ENCODE measurements at places on chromosomes 7 and 10.

DNA sequence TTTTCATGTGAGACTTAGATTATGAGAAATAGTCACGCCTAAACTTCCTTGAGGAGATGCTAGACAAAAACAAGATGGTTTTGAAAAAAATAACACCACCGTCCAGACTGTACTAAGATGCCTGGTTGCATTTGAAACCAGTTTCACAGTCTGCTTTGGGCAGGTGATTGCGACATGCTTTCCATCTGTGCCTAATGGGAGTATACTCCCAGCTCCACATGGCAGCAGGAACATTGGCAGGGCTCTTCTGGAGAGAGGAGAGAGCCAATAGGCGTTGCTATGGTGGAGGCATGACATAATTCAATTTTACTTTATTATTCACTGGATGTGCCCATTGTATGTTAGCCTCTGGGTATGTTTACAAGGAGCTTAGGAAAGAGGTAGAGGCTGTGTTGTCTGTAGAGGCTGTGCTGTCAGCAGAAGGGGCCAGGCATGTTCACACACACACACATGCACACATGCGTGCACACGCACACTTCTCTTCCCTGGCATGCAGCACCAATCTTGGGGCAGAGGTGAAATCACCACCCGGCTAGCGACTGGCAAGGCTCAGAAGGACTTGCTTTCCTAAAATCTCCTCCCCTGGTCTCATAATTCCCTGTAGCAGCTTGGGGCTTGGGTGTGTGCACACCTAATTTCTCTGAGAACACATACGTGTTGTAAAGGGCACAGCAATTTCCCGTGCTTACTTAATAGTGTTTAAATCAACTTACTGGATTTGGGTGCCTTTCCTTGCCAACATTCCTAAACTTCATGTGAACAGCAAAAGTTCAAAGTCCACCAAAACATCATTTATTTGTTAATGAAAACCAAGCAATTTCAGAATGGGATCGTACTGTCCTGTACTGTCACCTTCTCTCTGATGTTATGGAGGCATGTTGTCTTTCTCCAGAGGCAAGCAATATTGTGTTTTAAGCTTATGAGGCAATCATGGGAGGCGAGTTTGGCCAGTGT, 162.1 kb downstream of the TCF7L2 start:
- no peak for DNase-seq

DNA sequence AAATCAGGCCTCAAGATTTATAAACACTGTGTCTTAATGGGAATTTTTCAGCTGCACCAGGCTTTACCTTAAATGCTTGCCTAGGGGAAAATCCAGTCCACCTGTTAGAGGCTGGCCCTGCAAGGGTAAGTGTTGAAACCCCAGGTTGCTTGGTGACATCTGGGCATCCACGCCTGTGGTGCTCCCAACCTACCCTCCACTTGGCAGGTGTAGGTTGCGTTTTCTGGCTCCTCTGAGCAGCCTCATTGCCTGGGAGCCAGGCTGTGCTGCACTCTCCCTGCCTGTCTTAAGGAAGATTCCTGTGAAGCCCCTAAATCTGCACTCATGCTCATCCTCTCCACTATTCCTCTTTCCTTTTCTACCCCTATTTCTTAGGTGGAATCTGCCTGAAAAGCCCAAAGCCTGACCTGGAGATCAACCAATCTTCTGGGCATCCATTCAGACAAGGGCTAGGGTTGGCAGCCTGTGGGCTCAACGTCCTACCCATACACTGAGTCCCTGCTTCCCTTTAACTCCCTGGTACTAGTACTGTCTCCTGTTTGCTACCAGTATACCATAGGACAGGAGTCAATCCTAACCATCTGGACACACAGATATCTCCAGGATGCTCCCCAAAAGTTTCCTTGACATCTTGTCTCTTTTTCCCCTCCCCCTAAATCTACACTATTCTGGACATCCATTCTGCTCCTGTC, 150.4 kb downstream of the PDE1C start:
- no peak for DNase-seq

DNA sequence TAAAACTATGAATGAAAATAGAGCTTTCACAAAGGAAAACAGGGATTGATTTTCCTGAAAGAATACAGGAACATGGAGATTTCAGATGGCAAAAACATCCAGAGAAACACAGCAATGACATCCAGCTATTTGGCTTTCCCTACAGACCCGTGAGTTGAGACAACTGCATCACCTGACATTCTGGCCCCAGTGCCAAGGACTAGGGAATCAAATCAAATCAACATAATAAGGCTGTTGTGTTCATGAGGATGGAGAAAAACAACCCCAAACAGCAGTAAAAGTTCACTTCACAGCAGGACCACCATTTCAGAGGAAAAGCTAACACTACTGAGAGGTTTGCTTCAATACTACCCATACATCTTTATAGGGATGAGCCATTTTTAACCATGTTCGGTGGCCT, 25.5 kb downstream of the ETV1 start:
- DNase-seq = no peak

GRCh38 chr7:40761762-40762560, 627.2 kb downstream of the SUGCT start:
- no peak for DNase-seq

DNA sequence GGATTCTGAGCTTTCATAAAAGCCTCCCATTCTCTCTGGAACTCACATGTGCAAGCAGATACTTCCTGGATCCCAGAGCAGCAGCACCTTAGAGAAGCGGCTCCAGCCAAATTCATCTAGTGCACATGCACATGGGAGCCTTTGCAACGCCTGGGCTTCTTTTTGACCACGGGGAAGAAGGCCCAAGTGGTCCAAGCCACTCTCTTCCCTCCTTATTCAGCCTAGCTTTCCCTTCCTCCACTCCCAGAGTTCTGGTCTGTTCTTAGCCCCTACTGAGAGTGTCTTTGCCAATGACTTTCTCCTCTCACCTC, 118.7 kb downstream of the ZNF365 start:
- DNase-seq = no peak

- DNase-seq = peak; percentile 96
These were observed 35.8 kb downstream of the LAMB4 start for GRCh38 chr7:108094346-108094745.

- no peak for DNase-seq
These were observed 201.8 kb downstream of the TCERG1L start for GRCh38 chr10:131109726-131110125.

DNA sequence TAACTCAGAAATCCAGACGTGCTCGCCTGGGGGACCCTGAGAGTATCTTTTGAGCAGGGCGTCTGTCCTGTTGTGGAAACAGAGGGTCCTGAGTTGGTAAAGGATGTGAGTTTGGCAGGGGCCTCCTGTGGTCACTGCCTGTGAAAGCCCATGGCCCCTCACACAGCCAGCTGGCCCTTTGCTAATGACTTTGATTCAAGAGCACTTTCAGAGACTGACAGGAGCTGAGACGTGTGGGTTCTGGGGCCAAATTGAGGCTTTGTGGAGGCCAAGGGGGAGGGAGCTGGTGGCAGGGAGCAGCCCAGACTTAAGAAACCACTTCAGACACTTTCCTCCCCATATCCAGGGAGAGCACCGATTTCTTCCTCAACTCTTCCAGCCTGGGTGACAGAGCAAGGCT, 459.4 kb upstream of the FOXK1 start:
- DNase-seq = no peak

GRCh38 chr10:132973903-132974241, 31.5 kb upstream of the CFAP46 start:
- no peak for DNase-seq

GRCh38 chr7:138865843-138866242, 67.8 kb upstream of the ATP6V0A4 start:
- DNase-seq = no peak

GRCh38 chr7:73779517-73779916, 9.4 kb upstream of the CLDN3 start:
- no peak for DNase-seq

- DNase-seq = no peak
These were observed 41.2 kb downstream of the SPAG6 start for GRCh38 chr10:22386503-22386902.

DNA sequence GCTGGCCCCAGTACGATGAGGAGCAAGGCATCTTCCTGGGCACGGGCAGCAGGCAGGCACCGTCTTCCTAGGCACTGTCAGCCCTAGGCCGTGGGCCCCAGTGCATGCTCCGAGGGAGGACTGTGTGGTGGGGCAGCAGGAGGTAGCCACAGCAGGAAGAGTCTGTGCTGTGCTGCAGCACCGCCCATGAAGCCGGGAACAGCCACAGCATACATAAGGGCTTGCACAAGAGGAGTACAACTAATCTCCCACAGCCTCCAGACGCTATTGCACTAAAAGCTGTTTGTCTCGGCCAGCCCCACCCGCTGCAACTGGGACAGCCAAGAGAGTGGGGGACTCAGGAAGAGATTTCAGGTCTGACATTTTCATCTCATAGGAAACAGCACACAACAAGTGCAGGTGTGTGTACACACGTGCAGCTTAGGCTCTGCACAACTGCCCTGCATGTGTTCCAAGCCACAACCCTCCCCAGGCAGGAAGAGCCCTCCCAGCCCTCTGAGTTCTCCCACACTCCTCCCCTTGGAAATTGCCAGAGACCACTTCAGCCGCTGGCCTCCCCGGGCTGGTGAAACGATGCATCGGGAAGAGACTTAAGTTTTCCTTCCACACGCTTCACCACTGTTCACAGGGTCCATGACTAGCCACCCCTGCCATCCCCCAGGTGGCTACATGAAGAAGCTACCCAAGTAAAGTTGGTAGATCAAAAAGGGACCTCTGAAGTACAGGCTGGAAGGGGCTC, 88.1 kb upstream of the DDC start:
- no peak for DNase-seq

- DNase-seq = no peak
These were observed 55.7 kb downstream of the TPK1 start for GRCh38 chr7:144780071-144780608.

GRCh38 chr7:129975309-129975708, 22.5 kb upstream of the UBE2H start:
- DNase-seq = no peak

DNA sequence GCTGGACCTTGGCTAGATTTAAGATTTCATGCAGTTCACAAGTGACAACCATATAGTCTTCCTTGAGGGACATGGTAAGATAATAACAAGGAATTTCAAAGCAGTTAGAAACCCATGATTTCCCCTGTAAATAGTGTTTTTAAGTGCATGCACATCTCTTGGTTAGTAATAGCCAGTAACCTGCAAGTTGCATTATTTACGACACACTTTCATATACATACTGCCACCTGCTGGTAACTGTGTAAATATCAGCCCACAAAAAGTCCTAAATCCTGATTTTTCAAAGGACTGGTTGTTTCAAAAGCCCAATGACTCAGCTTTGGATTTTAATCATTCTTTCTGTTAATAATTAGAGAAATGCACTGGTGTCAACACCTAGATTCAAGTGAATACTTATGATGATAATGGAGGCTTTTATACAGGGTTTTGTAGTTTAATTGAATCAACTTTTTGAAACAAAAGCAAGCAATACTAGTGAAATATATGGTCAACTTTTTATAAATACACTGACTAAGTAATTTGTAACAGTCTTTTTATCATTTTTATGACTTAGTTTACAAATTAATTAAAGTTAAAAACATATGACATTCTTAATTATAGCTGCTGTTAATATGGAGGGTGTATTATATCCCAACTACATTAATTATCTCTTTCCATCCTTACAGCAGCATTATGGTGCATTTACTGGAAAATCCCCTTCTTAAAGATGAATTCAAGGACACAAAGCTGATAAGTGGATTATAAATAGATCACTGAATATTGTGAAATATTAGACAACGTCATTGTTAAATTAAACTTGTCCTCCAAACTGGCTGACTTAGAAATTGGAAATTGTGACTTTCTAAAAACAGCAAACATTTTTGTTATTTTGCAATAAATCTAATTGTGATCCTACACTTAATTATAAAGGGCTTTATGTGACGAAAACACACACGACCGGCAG, 367.7 kb upstream of the SEMA3D start:
- DNase-seq = peak; percentile 72

DNA sequence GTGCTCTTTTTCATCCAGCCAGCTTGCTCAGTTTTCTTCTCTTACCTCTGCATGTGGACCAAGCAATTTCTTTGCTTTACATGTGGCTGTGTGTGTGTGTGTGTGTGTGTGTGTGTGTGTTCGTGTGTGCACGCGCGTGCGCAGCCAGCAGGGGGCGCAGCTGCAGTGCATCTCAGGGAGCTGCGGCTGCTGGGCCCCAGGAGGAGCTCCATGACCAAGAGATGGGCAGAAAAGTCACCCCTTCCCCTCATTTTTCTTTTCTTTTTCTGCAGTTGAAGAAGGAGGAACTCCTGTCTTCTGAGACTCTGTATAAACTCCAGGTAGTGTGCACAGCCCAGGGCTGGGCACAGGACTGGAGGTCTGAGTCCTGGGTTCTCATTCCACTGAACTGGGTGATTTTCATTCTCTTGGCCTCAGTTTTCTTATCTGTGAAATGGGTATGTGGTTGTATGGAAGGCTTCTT, 41.8 kb downstream of the BLNK start:
- DNase-seq = peak; percentile 15

- no peak for DNase-seq
These were observed 5.3 kb upstream of the DGKI start for GRCh38 chr7:137852108-137852507.

GRCh38 chr7:38681882-38682281, 50.7 kb upstream of the AMPH start:
- DNase-seq = peak; percentile 35

DNA sequence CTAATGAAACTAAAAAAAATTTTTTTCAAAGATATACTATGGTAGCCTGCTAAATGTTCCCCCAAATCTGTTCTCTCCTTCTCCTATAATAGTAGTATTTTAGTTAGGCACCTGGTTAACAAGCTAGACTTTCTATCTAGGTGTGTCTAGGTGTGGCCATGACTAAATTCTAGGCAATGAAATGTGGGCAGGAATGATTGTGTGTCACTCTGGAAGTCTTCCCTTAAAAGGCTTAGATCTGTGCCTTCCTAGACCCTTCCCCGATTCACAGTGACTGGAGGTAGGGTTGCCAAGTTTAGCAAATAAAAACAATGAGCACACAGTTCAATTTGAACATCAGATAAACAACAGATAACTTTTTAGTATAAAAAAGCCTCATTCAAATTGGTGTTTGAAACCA, 8.3 kb upstream of the ARHGAP21 start:
- no peak for DNase-seq

GRCh38 chr7:17559388-17559787, 260.9 kb downstream of the AHR start:
- DNase-seq = no peak

GRCh38 chr10:69885379-69886013, 83.8 kb downstream of the COL13A1 start:
- no peak for DNase-seq

- no peak for DNase-seq
These were observed 1.8 kb downstream of the STAM start for GRCh38 chr10:17645621-17646345.

- DNase-seq = no peak
These were observed 70.5 kb downstream of the RAPGEF5 start for GRCh38 chr7:22286436-22286835.

GRCh38 chr10:59814878-59815277, 61.6 kb upstream of the MRLN start:
- no peak for DNase-seq
